ENCODE measurements at places on chromosomes 5 and 9.

DNA sequence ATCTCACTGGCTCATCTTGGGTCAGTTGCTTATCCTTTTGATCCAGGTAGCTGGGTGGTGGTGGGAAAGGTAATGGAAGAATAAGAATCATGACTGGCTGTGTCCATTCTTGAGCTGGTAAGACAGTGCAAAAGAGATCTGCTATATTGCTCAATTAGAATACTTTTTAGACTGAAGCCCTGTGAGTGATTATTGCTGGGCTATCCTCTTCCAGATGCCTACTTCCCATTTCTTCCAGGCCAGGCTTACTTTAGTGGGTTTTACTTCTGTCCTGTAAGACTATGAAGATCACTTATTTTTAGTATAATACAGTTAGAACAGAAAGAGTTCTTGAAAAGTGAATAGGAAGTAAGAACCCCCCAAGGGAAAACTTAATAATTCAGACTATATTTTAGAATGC, 7.2 kb downstream of the MARCHF6 start:
- H3K4me1 ChIP-seq = peaks cover 27% of the 10 kb centered on the region
- DNase-seq = no peak
- H3K4me3 ChIP-seq = no peak overlapping the region
- H3K36me3 ChIP-seq = no peaks in the 10 kb centered on the region
- H3K27me3 ChIP-seq = no peaks in the 10 kb centered on the region

DNA sequence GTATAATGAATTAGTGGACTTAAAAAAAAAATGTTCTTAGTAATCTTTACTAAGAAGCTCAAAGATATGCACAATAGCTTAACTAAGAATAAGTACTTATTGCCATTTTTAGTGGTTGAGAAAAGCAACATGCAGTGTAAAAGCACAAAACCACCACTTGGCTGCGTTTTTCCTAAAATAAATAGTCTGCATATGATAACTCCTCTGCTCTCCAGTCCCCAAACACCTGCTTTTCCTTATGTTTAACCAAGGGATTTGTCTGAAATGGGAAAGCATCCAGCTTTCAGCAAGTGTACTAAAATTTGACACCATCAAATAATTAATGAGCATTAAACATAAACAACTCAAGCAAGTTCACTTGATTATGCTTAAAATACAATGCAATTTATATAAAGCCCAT, 41.4 kb downstream of the PSIP1 start:
- DNase-seq = no peak
- no peak overlapping the region for H3K27ac ChIP-seq
- peaks cover 54% of the 10 kb centered on the region for H3K36me3 ChIP-seq
- no peaks in the 10 kb centered on the region for H3K4me1 ChIP-seq
- no peak overlapping the region for H3K4me3 ChIP-seq
- H3K27me3 ChIP-seq = no peaks in the 10 kb centered on the region

DNA sequence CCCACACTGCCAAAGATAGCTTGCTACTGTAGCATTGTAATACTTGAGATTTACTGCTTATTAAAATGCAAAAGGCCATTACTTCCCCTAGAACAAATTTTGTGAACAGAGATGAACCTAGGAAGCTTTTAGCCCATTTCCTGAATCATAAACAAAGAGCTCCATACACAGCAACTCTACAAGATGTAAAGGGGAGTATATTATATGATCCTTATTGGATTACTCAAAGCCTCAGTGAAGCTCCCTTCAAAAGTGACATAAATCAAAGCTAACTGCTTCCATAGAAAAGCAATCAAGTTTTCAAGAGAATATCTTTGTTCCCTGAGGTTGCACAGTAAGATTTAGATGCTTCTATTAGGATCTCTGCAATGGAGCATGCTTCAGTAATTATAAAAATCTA, 629.8 kb downstream of the EFNA5 start:
- no peaks in the 10 kb centered on the region for H3K4me1 ChIP-seq
- H3K27me3 ChIP-seq = no peaks in the 10 kb centered on the region
- no peak overlapping the region for H3K27ac ChIP-seq

- H3K27ac ChIP-seq = no peak overlapping the region
- H3K4me3 ChIP-seq = no peak overlapping the region
- H3K27me3 ChIP-seq = no peaks in the 10 kb centered on the region
- H3K4me1 ChIP-seq = no peaks in the 10 kb centered on the region
- no peaks in the 10 kb centered on the region for H3K36me3 ChIP-seq
Measured at GRCh38 chr5:88480245-88480644, 211.6 kb upstream of the TMEM161B start.

DNA sequence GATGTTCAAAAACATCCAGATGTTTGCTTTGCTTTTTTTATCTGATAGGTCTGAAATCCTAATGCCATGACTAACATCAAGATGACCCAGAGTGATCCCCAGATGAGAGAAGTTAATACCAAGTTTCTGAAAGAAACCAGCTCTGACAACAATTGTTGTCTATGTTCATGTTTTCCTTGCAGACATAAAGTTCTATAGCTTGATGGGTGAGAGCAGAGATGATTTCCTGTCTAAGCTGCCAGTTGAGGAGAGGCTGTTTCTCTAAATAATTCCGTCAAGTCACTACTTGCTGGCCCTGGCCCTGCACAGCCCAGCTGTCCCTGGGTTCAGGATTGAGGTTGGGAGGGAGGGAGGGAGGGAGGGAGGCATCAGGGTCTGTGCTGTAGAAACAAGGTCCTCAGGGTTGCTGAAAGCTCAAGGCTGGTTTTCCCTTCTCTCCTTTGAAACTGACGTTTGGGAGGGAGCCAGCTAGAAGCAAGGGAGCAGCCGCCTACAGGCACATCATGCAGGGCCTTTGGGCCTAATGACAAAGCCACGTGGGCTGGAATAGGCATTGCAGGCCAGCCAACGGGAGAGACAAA, 3.9 kb downstream of the SPARC start:
- peak overlapping the region; percentile 82 for H3K27ac ChIP-seq
- H3K4me3 ChIP-seq = peak overlapping the region; percentile 49
- H3K36me3 ChIP-seq = no peaks in the 10 kb centered on the region
- no peaks in the 10 kb centered on the region for H3K27me3 ChIP-seq

- no peaks in the 10 kb centered on the region for H3K27me3 ChIP-seq
- no peak overlapping the region for H3K4me3 ChIP-seq
- no peak for DNase-seq
- H3K4me1 ChIP-seq = peaks cover 21% of the 10 kb centered on the region
- H3K36me3 ChIP-seq = no peaks in the 10 kb centered on the region
Measured at GRCh38 chr9:93057042-93057702, 1.3 kb upstream of the SUSD3 start.

DNA sequence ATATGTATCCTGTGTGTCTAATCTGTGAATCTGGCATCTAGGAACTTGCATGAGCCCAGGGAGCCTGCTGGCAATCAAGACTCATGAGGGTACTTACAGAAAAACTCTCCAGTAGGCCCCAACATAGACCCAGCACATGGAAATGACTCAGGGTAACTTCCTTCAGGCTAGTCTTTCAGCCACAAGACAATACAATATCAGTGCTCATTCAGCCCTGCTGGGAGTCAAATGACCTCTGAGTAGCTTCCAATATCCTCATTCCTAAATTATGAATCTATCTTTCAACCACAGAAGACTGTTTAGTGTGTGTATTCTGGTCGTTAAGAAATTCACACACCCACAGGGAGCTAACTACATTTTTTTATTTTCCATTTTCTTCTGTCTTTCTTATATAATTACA, 1273.0 kb downstream of the EFNA5 start:
- H3K27ac ChIP-seq = no peak overlapping the region
- H3K4me1 ChIP-seq = no peaks in the 10 kb centered on the region
- no peak overlapping the region for H3K4me3 ChIP-seq
- no peak for DNase-seq

DNA sequence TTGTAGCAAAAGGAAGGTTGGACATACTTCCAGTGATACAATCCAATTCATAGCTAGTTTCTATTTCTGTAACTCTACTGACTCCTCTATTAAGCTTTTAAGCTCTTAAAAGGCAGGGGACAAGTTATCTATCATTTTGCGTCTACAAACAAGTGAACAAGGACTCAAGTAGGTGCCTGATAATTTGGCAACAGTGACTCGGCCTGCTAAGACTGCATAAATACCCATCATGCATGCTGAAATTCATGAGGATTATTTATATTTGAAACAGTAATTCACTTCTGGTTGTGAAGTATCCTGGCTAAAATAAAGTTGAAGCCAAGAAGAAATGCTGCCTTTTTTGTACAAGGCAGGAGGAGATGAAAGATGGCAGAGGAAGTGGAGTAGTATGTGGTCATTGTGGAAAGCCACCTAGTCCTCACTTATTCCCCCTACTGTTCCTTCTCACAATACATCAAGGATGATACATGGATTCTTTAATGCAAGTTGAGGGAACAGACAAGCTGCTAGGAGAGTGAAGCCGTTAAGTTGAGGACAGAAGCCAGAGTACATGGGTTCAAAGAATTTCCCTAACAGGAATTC, 74.0 kb downstream of the MRPS27 start:
- DNase-seq = no peak
- H3K4me1 ChIP-seq = peaks cover 27% of the 10 kb centered on the region
- H3K27me3 ChIP-seq = no peaks in the 10 kb centered on the region
- H3K27ac ChIP-seq = no peak overlapping the region
- no peaks in the 10 kb centered on the region for H3K36me3 ChIP-seq

DNA sequence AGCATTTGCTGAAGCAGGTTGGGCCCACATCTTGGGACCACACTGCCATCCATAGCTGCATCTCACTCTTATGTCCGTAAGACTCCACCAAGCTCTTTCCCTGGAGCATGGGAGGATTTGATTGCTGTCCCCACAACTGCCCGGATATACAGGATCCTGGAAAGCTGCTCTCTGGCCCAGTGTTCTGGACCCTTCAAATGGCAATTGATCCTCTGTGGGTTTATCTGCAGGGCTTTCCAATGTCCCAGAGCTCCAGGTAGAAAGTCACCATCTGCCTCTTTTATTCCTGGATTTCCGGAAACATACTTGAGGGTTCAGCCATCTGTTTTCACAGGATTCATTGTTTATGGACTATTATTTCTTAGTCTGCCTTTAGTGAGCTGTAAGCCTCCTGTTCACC, 214.6 kb downstream of the SREK1 start:
- H3K4me1 ChIP-seq = no peaks in the 10 kb centered on the region
- no peak overlapping the region for H3K27ac ChIP-seq
- no peaks in the 10 kb centered on the region for H3K27me3 ChIP-seq
- H3K4me3 ChIP-seq = no peak overlapping the region
- no peaks in the 10 kb centered on the region for H3K36me3 ChIP-seq
- no peak for DNase-seq

- no peaks in the 10 kb centered on the region for H3K27me3 ChIP-seq
- peaks cover 9% of the 10 kb centered on the region for H3K36me3 ChIP-seq
- no peak for DNase-seq
- peaks cover 22% of the 10 kb centered on the region for H3K4me1 ChIP-seq
Measured at GRCh38 chr9:127847178-127847510, 7.3 kb downstream of the ENG start.

- DNase-seq = no peak
- no peaks in the 10 kb centered on the region for H3K4me1 ChIP-seq
- H3K4me3 ChIP-seq = no peak overlapping the region
- no peaks in the 10 kb centered on the region for H3K36me3 ChIP-seq
- no peak overlapping the region for H3K27ac ChIP-seq
Measured at GRCh38 chr5:121380066-121380465, 471.6 kb upstream of the FTMT start.

- H3K4me3 ChIP-seq = no peak overlapping the region
- H3K4me1 ChIP-seq = no peaks in the 10 kb centered on the region
- H3K27me3 ChIP-seq = no peaks in the 10 kb centered on the region
- DNase-seq = no peak
- no peak overlapping the region for H3K27ac ChIP-seq
Measured at GRCh38 chr9:78783743-78784142, 486.8 kb downstream of the PSAT1 start.

- no peak for DNase-seq
- H3K4me1 ChIP-seq = no peaks in the 10 kb centered on the region
- H3K36me3 ChIP-seq = no peaks in the 10 kb centered on the region
- no peaks in the 10 kb centered on the region for H3K27me3 ChIP-seq
- H3K4me3 ChIP-seq = no peak overlapping the region
Measured at GRCh38 chr5:12794476-12795332, 890.5 kb upstream of the CTNND2 start.

DNA sequence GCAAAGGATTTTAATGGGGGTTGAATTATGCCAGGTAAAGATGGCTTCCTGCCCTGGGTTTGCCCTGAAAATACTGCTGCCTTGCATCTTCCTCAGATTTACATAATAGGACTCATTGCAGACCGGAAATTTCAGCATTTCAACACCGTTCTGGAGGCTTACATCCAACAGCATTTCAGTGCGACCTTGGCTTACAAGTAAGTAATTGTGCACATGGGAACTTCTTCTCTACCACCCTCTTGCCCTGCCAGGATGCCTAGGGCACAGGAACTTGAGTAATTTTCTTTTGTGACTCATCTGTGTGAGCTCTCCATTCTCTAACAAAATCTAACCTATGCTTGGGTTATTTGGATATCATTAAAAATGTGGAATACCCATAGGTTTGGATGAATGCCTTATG, 80.2 kb downstream of the DOCK2 start:
- H3K27ac ChIP-seq = no peak overlapping the region
- no peak for DNase-seq
- H3K36me3 ChIP-seq = peaks cover 2% of the 10 kb centered on the region
- H3K27me3 ChIP-seq = no peaks in the 10 kb centered on the region
- H3K4me3 ChIP-seq = no peak overlapping the region

GRCh38 chr5:73375191-73375545, 73.4 kb downstream of the FOXD1 start:
- DNase-seq = no peak
- no peak overlapping the region for H3K4me3 ChIP-seq
- no peaks in the 10 kb centered on the region for H3K36me3 ChIP-seq
- H3K27me3 ChIP-seq = peaks cover 32% of the 10 kb centered on the region

- H3K4me3 ChIP-seq = no peak overlapping the region
- DNase-seq = no peak
- no peak overlapping the region for H3K27ac ChIP-seq
- H3K36me3 ChIP-seq = no peaks in the 10 kb centered on the region
- H3K27me3 ChIP-seq = no peaks in the 10 kb centered on the region
- H3K4me1 ChIP-seq = peaks cover 10% of the 10 kb centered on the region
Measured at GRCh38 chr9:90898228-90898627, 96.6 kb downstream of the SYK start.

DNA sequence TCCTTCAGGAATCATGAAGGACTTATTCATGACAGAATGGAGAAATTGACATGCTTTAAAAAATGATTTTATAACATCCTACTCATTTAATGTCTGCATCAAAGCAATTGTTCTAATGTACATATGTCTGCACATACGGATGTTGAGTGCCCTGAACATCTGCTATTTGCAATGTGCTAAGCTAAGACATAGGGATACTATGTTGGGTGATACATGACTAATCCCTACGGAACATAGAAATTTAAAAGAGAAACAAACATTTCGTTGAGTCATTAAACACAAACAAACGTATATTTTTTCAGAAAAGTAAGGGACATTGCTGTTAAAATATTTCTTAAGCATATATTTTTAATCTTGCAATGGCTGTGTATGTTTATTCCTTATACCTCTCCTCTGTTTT, 686.5 kb upstream of the ADAMTS16 start:
- H3K4me1 ChIP-seq = no peaks in the 10 kb centered on the region
- no peaks in the 10 kb centered on the region for H3K36me3 ChIP-seq
- no peak overlapping the region for H3K27ac ChIP-seq
- no peak for DNase-seq
- no peak overlapping the region for H3K4me3 ChIP-seq

GRCh38 chr5:129856325-129856724, 47.9 kb upstream of the CHSY3 start:
- no peak overlapping the region for H3K27ac ChIP-seq
- no peak overlapping the region for H3K4me3 ChIP-seq
- no peaks in the 10 kb centered on the region for H3K36me3 ChIP-seq
- DNase-seq = no peak
